ENCODE measurements at places on chromosomes 3 and 15.

GRCh38 chr3:21390856-21391255, 360.2 kb downstream of the ZNF385D start:
- no peak for DNase-seq

- no peak for DNase-seq
Observed at GRCh38 chr3:195556390-195556789, 13.3 kb upstream of the PPP1R2 start.

DNA sequence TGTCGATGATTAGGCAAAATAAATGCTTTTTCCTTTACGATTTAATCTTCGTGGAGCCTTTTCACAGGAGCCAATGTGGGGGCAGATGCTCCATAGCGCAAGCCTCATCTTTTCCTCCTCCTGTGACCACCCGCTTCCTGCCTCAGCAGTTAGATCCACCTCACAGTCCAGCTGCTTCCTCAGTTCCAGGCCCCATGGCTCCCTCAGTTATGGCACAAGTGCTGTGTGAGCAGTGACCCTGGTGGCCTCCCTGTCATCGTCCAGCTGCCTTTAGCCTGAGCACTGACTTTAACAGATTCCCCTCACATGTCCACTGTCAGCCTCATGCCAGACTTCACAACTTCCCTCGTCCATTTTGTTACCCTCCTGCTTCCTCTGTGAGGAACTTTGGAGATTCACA, 424.6 kb upstream of the GBE1 start:
- no peak for DNase-seq

DNA sequence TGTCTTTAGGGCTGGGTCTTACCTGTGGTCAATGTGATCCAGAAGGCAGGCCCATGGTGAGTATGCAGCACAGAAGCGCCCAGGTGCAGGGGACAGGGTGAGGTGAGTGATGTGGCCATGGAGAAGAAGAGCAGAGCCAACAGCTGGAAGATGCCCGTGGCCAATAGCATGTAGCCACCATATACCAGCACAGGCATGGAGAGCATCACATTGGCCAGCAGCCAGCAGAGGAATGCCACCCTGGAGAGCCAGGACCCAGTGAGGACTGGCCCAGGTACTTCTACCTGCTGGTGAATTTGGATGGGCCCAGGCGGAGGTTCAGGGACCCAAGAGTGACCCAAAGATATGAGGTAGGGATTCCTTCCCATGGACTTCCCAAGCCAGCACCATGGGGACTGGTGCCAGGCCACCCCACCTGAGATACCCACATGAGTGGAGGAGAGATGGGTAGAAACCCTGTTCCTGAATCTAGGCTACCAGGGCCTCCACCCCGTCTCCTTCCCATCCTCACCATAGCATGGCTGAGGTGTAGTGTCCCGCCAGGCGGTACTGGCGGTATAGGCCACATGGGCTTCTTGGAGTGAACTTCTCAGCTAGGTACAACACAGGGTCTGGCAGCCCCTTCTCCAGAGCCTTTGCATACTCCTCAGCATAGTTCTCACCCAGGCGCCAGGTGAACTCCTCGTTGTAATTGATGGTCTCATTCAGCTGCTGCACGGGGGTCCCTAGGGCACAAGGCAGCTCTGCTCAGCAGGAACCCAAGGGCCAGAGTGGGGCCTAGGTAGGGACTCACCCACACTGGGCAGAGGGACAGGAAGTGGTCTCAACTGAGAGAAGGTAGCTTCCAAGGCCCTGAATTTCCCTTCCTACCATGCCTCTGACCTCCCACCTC, 6.2 kb downstream of the DUOXA2 start:
- DNase-seq = no peak

- DNase-seq = no peak
Observed at GRCh38 chr3:117618462-117618861, 908.9 kb downstream of the TUSC7 start.

DNA sequence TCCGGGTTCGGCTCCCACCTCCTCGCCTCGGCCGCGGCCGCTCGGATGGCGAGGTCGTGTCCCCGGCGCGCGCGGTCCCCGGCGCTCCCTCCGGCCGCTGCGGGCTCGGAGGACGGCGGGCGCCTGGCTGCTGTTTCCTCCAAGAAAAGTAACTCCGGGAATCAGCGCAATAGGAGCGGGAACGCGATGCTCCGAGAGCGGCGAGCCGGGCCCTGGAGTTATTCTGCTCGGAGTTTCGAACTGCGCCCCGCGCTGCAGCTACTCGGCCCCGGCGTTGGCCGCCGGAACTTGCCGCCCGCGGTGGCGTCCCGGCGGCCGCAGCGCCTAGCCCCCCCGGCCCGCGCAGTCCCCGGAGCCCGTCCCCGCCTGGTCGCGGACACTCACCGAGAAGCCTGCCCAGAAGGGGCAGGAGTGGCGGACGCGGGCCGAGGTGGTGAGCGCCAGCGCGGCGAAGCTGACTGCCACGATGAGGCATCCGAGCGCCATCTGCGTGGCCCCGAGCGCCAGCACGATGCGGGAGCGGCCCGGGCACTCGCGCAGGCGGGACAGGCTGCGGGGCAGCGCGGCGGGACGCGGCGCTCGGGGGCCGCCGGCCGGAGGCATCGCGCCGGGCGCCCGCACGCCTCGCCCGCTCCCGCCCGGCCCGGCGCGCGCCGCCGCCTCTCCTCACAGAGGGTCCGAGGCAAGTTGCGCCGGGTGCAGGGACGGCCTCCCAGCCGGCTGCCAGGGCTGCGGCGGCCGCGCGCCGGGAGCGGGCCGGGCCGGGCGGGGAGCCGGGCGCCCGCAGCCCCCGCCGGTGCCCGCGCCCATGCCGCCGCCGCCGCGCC, 251.9 kb downstream of the TJP1 start:
- DNase-seq = no peak

GRCh38 chr3:29441422-29441821, 160.6 kb downstream of the RBMS3 start:
- DNase-seq = no peak

DNA sequence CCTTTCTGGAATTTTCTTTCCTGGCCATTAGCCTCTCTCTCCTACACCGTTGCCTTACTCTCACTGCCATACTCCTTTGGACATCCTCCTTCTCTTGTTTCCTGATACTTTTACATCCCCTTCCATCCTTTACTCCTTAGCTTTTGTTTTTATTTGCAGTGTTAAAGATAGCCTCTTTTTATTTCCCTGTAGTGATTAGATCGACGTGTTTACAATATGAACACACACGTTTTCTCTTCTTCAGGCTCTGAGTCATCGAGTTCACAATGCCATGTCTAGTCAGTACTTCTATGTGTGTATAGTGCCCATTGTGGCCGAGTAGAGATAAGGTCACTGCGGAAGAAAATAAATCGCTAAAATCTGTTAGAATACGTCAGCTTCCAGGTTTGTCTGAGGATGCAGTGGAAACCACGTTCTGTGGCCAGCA, 208.5 kb downstream of the LPP start:
- DNase-seq = no peak

GRCh38 chr15:71248386-71248785, 133.1 kb downstream of the THSD4 start:
- DNase-seq = no peak

- DNase-seq = no peak
Observed at GRCh38 chr15:37014137-37014536, 86.2 kb downstream of the MEIS2 start.

- no peak for DNase-seq
Observed at GRCh38 chr3:37626736-37627565, 234.7 kb upstream of the CTDSPL start.

- DNase-seq = no peak
Observed at GRCh38 chr3:54274607-54275006, 152.3 kb downstream of the CACNA2D3 start.

Measured in stimulated activated CD8-positive, alpha-beta memory T cell treated with anti-CD3 and anti-CD28 coated beads, Interleukin-2, amount 100 ng/mL, for 48 hours (primary cell).